ENCODE measurements at places on chromosomes 4 and X.

DNA sequence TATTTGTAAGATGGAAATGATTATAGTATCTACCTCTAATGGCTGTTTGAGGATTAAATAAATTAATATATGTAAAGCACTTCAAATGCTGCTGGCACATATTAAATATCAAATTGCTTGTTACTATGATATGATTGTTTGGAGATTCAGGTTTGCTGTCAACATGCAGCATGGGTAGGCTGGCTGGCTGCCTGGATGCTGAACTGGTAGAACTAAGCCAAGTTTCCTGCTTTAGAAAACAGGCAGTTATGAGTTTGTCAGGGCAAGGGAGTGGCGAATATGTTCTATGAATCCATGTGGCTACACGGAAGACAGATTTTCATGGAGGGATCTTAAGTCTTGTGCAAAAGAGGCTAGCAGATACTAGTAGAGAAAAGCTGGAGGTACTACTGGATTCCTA is 239.6 kb downstream of the GBA3 start:
- DNase-seq, result no peak

DNA sequence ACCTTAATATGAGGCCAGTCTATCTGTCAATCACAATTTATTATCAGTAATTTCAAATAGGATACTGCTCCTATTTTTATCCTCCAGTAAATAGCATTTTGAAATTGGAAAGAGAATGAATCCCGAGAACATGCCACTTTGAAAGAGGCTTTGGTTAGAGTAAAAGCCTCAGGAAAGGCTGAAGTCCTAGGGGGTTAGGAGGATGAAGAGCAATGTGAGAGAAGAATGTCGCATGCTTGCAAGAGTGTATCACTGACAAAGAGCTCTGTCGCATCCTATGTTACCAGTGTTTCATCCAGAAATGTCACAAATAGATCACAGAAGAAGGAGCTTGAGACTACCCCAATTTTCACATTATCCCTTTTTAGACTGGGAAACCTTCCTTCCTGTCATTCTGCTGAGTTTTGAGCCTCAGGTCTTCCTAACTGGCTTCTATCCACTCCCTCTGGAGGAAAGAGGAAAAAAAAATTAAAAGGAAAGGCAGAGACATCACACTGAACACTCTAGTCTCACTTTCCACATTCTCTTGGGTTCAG is 39.8 kb downstream of the GPM6A start:
- no peak for DNase-seq

GRCh38 chrX:786441-786881 is 155.9 kb downstream of the SHOX start:
- no peak for DNase-seq

DNA sequence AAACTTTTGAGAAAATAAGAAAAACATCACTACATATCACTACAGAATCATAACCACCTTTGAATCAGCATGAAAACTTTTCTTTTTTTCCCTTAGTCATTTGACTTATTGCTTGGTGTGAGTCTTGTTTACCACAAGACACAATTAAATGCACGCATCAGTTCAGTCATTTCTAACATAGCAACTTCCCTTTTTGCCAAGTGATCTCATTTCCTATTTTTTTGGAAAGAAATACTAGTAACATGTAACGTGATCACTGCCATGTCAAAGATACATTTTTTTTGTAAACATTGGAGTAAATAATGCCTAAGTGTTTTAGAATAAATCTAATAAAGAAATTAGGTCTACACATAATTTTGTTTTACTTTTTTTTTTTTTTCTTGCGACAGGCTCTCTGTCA is 5.1 kb upstream of the CXCL8 start:
- no peak for DNase-seq

GRCh38 chrX:17836830-17837229 is 24.3 kb downstream of the RAI2 start:
- no peak for DNase-seq

DNA sequence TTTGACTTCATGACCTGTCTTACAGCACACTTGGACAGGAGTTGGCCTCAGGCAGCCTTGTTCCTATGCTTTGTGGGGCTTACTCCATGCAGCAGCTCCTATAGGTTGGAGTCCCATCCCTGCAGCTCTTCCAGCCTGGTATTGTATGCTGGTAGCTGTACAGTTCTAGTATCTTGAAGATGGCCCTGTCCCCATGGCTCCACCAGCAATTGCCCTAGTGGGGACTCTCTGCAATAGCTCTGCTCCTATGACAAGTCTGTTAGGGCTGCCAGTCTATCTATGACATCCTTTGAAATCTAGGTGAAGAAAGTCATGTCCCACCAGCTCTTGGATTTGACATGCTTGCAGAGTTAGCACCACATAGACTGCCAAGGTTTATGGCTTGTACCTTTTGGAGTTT is 252.6 kb downstream of the ANTXR2 start:
- no peak for DNase-seq

DNA sequence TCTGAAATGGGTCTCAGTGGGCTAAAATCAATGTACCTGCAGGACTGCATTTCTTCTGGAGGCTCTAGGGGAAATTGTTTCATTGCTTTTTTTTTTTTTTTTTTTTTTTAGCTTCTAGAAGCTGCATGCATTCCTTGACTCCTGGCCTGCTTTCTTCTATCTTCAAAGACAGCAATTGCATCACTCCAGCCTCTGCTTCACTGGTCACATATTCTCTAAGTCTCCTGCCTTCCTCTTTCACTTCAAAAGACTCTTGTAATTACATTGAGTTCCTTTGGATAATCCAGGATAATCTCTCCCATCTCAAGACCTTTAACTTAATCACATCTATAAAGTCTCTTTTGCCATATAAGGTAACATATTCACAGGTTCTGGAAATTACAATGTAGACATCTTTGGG is 11.3 kb upstream of the PCYT1B start:
- DNase-seq, result no peak

DNA sequence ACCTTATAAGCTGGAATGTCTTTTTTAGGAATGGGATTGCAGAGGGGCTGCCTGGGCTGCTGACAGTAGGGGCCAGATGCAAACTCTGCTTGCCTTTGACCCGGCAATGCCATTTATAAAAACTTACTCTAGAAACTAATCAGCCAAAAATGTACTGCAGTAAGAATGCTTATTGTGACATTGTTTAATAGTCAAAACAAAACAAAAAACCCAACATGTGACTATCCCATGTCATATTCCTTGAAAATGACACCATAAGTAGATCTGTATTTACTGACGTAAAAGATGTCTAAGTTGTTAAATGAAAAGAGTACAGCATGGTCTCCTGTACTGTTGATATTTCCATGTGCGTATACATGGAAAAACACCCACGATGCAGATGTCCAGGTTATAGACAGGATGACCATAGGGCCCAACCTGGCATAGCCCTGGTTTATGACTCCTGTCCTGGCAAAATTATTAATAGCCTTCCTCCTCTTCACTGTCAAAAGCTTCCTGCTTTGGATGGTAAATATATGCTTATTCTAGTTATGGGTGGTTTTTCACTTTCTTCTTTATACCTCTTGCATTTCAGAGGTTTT is 138.9 kb downstream of the PTTG2 start:
- DNase-seq, result no peak

DNA sequence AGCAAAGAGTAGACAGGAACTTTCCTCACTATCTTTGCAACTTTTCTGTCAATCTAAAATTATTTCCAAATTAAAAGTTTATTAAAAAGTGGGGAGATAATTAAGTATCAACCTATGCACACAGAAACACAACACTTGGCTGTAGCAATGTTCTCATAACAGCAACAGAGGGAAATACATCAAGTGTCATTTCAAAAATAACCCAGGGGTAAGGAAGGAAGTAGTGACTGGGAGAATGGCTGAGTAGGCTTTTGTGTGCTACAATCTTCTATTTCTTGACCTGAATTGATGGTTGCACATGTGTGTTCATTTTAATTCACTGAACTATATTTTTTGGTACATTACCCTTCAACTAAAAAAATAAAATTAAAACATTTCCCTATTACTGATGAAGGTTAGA is 67.5 kb downstream of the ABCG2 start:
- DNase-seq, result no peak

DNA sequence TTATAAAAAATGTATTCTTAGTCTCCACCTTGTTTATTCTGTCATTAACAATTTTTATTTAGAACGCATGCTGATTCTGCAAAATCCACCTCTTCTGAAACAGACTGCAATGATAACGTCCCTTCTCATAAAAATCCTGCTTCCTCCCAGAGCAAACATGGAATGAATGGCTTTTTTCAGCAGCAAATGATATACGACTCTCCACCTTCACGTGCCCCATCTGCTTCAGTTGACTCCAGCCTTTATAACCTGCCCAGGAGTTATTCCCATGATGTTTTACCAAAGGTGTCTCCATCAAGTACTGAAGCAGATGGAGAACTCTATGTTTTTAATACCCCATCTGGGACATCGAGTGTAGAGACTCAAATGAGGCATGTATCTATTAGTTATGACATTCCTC is 75.6 kb upstream of the SMARCA5 start:
- DNase-seq, result no peak

DNA sequence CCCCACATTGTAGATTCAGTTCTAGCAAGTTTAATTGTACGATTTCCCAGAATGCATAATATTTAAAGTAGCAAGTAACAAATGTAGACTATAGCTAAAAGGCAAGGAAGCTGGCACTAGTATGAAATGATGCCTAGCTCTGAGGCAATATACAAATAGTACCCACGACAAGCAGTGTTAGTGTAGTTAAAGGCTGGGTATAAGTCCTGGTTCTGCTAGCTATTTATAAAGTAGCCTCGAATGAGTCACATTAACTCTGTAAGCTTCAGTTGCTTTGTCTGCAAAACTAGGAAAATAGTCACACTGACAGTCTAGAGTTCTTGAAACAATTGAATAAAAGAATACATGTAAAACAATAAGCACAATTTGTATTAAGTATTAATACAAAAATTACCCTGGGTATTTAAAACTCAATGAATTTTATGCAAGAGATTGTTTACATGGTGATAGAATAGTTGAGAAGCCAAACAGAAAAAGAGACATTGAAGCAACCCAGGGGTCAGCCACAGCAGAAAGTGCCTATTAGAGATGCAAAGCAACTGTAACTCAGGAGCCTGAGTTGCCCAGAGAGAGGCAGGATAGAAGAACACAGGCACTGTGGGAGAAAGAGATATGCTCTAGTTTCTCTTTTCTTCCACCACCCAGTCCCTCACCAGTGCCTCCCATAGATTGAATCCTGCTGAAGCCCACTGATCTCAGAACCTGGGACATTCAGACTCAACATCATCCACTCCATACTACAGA is 949.0 kb downstream of the C4orf33 start:
- DNase-seq, result no peak

GRCh38 chr4:124290678-124291077 is 421.9 kb downstream of the ANKRD50 start:
- no peak for DNase-seq

DNA sequence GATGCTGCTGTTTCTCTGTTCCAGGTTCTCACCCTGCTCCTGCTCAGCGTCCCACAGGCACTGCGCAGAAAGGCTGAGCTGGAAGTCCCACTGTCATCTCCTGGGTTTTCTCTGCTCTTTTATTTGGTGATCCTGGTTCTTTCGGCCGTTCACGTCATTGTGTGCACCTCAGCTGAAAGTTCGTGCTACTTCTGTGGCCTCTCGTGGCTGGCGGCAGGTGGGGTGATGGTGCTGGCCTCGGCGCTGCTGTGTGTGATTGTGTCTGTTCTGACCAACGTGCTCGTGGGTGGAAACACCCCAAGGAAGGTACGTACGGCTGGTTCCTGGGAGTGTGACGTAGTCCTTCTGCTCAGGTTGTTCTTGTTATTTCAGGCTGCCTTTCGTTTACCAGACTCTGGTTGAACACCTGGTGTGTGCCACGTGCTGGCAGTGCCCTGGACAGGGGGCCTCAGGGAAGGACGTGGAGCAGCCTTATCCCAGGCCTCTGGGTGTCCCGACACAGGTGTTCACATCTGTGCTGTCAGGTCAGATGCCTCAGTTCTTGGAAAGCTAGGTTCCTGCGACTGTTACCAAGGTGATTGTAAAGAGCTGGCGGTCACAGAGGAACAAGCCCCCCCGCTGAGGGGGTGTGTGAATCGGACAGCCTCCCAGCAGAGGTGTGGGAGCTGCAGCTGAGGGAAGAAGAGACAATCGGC is 22.8 kb downstream of the PIGG start:
- DNase-seq, result no peak
